ENCODE measurements at places on chromosomes 11 and 22. TPM values are rescaled to one million over a fixed set of nuclear protein-coding genes. Genes with fewer than 3 reads are reported as not detected.

DNA sequence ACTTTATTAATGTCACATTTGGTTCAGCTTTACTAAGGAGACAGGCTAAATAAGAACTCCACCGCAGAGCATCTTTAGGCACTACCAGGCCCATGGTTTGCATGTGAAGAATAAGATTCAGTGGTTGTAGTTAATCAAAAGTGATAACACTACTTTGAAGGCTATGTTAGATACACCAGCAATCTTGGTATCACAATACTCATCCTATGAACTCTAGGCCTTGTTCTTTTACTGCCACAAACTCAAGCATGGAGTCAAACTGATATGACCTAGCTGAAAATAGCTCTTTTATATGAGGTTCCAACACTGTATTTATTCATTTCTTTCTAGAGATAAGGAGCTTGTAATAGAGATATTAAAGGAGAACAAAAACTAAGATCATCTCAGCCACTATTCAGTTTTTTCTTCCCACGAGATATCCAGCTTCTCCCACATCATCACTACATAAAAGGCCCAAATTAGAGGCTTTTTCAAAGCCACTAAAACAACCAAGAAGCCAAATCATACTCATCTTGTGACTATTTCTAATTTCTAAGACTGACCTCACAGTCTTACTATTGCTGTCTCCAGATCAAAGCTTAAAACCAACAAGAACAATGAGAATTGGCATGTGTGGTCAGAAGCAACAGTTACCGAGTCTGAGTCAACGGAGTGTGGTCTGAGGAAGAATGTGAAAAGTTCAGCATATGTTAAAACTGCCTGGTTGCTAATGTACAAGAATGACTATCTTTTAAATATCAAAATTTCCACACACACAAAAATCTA lies 25.1 kb upstream of the GUCY1A2 start:
- H3K36me3 ChIP-seq = no peaks in the 10 kb centered on the region
- no peak overlapping the region for H3K27ac ChIP-seq
- no peak overlapping the region for H3K4me3 ChIP-seq

WNT11 gene
- total RNA-seq = not detected

B3GAT1 gene
- total RNA-seq = not detected

DNA sequence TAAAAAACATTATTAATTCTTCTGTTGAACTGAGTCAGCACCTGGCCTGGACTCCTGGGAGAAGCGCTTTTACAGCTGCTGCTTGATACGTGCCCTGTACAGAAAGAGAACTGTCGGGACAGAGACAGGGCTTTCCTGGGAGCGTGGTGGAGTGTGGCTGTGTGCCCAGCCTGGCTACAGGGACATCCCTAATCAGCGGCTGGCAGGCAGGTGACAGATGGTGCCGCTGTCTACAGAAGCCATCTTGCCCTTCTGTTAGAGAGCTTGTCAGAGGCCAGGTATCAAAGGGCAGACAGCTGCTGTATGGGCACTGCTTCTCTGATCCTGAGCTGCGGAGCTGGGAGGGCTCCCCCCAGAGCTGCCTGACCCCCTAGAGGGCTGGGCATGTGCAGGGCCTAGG lies 361.8 kb downstream of the TENM4 start:
- no peaks in the 10 kb centered on the region for H3K27me3 ChIP-seq
- H3K4me3 ChIP-seq = no peak overlapping the region
- no peaks in the 10 kb centered on the region for H3K36me3 ChIP-seq
- no peak overlapping the region for H3K27ac ChIP-seq

MAPK12 gene
- total RNA-seq = 3.6 TPM

OR2AG1 gene
- not detected for total RNA-seq

FAM181B gene
- total RNA-seq = not detected

TIGD3 gene
- total RNA-seq = 0.54 TPM

GRCh38 chr11:131677828-131678470 lies 307.5 kb downstream of the NTM start:
- DNase-seq = no peak
- H3K27me3 ChIP-seq = peaks cover 10% of the 10 kb centered on the region
- no peaks in the 10 kb centered on the region for H3K36me3 ChIP-seq
- H3K4me3 ChIP-seq = no peak overlapping the region
- no peak overlapping the region for H3K27ac ChIP-seq

GRCh38 chr11:15867871-15868270 lies 488.5 kb downstream of the SOX6 start:
- H3K4me3 ChIP-seq = no peak overlapping the region
- no peak for DNase-seq
- H3K4me1 ChIP-seq = no peaks in the 10 kb centered on the region
- H3K36me3 ChIP-seq = no peaks in the 10 kb centered on the region
- H3K27me3 ChIP-seq = no peaks in the 10 kb centered on the region

Measured in activated naive CD8-positive, alpha-beta T cell treated with anti-CD3 and anti-CD28 coated beads for 36 hours (primary cell).